GM23248 (cell line): ENCODE measurements at places on chromosomes 6 and 20.

- DNase-seq: no peak
These were observed 14.3 kb downstream of the SULF2 start for GRCh38 chr20:47770935-47771334.

GRCh38 chr6:30998785-30999184, 11.5 kb upstream of the MUC22 start:
- DNase-seq: peak; percentile 24

DNA sequence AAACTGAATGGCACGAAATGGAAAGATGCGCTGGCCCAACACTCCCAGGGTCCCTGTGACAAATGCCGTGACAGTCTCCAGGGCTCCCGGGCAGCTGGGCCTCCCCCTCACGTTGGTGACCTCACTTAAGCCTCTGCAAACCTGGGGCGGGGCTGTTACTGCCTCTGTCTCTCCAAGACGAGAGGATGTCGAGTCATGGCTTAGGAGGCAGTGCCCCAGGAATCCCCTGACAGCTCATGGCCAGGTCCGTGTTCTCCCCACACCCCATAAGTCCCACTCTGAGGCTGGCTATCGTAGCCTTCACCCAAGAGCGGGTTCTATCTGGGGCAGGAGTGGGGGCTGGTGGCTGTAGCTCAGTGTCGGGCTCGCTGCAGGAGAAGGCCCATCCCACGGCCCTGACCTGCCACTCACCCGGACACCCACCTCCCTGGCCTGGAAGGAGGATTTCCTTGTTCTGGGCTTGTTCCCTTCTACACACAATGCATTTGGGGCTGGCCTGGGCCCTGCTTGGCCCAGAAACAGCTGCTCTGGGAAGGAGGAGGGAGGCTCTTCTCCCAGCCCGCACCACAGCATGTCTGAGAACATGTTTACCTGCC, 5.6 kb upstream of the RPS21 start:
- DNase-seq: peak; percentile 91

DNA sequence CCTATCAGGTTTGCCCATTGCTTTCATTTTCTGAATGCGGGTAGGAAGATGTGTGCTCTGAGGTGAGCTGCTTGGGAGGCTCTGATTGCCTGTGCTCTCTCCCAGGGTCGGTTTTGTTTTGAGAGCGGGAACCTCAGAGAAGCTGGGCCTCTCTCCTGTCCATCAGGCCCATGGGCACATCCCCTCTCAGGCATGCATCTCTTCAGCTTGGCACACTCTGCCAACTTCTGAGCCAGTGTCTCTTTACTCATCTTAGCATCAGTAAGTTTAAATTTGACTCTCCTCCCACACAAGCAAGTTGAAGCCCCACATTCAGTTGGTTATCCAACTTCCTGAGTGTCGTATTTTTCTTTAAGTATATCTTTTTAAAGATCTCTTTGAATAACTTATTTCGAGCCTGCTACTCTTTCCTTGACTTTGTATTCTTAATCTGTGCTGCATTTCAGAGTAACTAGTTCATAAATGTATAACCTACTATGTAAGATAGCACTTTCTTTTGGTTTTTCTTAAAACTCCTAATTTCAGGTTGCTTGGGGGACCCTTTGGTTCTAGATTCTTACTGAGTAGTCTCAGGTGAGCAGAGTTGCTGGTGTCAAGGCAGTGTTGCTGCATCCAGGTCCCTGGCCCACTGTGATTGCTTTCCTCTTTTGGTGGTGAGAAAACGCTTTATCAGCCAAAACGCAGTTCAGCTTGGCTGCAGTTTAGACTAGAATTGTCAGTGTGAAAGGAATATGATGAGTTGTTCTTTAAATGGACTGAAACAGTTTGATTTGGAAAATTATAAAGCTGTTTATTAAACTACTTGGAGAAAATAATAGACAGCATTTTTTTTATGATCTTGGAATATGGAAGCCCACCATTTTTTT, 54.8 kb downstream of the SNX9 start:
- DNase-seq: peak; percentile 47

- no peak for DNase-seq
These were observed 489 bp downstream of the TBX18 start for GRCh38 chr6:84763886-84764331.

DNA sequence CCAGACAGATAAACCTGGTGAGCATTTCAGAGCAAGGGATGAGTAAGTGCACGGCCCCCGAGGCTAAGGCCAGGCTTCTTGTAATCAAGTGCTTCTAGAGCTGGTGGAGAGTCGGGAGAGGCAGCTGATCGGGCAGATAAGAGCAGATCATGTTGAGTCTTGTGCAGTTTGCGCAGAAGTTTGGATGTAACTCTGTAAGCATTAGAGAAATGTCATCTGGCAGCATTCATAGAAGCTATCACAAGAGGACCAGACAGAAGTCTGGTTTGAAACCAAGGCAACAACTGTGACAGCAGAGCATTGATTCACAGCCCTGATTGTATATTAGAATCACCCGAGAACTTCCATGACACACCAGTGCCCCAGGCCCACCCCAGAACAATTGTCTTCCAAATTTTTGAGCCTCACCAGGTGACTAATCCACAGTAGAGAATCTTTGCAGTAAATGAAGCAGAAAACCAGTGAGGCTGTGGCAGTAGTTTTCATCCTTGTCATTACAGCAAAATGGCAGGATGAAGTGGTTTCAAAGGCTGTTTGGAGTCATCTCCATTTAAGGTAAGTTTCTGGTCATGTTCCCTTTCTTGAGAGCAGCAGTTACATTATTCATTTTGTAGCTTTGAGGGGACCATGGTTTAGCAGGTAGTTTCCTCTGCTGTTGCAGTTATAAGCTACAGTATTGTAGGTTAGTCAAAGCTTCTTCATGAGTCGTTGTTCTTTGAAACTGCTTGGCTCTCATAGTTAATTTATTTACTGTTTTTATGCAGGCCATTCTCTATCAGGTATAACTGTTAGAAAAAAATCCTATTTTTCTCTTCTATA, 84.1 kb downstream of the RNF217 start:
- DNase-seq: peak; percentile 22

- DNase-seq: no peak
These were observed 9.9 kb downstream of the FOXF2 start for GRCh38 chr6:1399085-1399780.

DNA sequence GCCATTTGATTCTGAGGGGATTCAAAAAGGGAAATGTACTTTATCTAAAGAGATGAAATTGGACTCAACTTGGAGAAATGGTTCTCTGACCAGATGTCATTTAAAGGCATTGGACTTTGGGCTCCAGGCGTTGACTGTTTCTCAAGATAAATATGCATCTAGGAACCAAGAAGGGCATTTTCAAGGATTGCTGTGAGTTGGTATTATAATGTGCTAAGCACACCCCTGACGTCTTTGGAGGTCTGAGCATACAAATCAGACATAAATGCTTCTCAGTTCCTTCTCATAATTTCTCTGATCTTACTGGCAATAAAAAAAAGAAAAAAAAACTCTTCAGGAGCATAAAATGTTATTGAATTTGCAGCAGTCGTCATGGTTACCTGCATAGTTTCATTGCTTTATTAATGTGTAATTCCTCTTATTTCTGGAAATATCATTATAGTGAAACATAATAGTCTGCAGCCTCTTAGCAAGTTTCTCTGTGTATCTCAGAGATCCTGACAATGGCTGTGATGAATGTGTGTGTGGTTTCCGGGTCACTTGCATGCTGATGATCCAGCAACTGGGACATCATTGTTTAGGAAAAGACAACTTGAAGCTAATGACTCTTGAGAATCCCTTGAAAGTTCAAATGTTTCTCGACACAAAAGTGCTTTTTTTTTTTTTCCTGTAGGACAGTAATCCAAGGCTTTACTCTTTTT, 136.0 kb downstream of the AIG1 start:
- DNase-seq: peak; percentile 52

GRCh38 chr20:25048519-25048952, 9.4 kb downstream of the ACSS1 start:
- DNase-seq: no peak

DNA sequence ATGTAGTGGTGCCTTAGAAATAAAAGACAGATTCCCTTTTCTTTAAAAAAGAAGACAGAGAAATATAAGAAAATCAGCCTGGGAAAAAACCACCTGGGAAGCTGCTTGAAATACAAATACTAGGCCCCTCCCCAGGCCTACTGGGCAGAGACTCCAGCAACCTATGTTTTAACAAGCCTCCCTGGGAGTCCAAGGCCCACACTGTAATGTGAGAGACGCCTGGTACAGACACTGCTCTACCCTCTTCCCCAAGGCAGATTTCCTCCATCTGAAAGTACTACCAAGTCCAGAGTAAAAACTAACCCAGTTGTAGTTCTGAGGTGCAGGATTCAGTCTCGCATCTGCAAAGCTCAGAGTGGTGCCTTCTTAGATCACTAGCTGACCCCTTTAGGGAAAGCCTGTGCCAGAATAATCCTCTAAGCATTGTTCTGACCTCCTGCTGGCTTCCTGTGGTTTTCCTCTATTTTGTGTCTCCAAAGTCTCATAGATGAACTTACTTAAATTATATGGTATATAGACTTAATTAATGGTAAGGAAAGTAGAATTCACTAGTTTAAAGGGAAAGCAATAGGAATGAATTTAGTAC, 270.2 kb upstream of the SLC35B3 start:
- no peak for DNase-seq

- no peak for DNase-seq
These were observed 163.8 kb downstream of the TMEM200A start for GRCh38 chr6:130529569-130530149.

- no peak for DNase-seq
These were observed 1044.7 kb downstream of the KIF16B start for GRCh38 chr20:15528391-15529111.

GRCh38 chr6:111980143-111980542, 73.8 kb upstream of the CCN6 start:
- DNase-seq: no peak
